ENCODE measurements at places on chromosomes 12 and 14.
A peak's percentile ranks its signal among the peaks of the same experiment; 100 is the strongest.

DNA sequence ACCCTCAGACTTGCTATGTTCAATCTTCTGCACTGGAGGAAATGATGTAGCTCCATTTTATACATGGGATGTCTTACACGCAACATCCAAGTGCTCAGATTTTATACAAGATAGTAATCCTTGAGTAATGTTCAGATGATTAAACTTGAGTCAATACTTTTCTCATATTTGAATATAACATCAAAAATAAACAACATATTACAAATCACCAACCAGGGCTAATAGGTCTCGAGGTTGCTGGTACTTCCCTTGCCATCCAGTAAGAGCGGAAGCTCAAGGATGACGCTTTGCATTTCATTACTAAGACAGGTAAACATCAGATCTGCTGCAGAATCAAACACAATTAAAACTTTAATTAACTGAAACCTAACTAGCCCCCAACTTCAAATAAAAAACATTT lies 97.3 kb downstream of the FOXN3 start:
- DNase-seq = no peak

DNA sequence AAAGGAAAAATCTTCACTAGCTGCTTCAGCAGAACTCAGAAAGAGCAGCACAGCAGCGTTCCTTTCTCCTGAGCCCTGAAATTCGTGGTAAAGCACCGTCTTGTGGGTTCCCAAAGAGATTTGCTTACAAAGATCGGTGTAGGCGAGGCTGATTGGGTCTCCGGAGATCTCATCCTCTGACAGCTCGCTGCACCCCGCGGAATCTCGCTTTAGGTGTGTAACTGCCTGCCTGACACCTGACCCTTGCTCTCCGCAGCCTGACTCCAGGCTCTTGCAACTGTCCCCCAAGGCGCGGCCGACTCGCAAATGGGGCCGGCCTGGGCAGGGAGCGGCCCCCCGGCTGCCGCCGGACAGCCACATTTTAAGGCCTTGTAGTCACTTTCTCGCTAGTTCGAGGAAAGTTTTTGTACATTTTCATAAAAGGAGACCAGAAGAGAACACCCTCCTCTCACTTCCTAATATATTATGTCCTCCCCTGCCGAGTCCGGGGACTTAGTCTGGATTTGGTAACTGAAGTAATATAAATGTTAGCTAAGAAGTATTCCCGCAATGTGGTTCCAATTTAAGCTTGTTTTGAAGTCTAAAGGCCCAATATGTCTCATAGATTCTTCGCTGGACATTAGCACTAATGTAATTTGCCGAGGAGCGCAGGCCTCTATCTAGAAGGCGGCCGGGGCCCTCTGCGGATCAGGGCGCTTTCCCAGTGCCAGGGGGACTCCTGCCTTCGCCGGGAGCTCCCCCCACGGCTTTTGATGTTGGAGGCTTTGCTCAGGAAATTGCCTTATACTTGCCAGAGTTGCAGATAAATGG lies 177.3 kb upstream of the CDKN3 start:
- no peak for DNase-seq

DNA sequence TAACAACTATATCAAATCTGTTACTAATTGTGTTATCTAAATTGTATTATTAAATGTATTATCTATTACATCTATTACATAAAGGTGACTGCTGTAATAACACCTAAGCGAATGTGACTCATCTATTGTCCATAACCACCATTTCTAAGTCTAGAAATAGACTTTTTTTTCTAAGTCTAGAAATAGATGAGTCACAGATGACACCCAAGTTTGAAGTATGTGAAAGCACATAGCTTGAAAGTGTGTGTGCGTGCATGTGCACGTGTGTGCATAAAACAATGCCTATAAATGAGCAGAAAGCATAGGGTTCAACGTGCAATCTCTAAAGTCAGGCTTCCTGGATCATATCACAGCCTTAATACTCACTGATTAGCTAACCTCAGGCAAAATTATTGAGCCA lies 451.3 kb upstream of the USP15 start:
- DNase-seq = peak; percentile 43

GRCh38 chr12:54021432-54022013 lies 6.7 kb upstream of the HOXC6 start:
- DNase-seq = peak; percentile 36

Data from DMS53 (cell line).